ENCODE measurements at places on chromosomes 13 and 19. TPM values are rescaled to one million over a fixed set of nuclear protein-coding genes. Genes with fewer than 3 reads are reported as not detected.

DNA sequence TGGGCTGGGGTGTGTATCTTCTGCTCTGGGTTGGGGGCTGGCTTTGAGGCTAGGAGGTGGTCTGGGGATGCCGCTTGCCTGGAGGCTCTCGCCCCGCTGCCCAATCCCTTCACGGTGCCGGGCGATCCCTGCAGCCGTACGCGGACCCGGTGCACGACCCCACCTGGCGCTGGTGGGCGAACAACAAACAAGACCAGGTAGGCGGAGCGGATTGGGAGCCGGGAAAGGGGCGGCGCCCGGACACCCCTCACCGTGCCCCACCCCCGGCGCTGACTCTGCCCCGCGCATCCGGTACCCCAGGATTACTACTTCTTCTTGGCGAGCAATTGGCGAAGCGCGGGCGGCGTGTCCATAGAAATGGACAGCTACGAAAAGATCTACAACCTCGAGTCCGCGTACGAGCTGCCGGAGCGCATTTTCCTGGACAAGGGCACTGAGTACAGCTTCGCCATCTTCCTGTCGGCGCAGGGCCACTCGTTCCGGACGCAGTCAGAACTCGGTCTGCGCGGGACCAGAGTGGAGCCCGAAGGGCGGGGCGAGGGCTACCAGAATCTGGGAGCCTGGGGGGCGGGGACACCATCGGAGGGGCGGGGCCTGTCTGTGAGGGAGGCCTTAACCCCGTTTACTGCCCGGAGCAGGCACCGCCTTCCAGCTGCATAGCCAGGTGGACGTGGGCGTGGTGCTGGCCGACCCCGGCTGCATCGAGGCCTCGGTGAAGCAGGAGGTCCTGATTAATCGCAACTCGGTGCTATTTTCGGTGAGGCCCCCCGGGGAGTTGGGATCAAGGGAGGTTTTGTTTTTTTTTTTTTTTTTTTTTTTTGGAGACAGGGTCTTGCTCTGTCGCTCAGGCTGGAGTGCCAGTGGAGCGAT, 12.1 kb upstream of the PSMD8 start:
- peak; percentile 86 for DNase-seq
- H3K4me1 ChIP-seq, result peaks cover 16% of the 10 kb centered on the region
- H3K4me3 ChIP-seq, result peak overlapping the region; percentile 66
- H3K36me3 ChIP-seq, result no peaks in the 10 kb centered on the region

HOMER3 gene
- 74.7 TPM for total RNA-seq

DNA sequence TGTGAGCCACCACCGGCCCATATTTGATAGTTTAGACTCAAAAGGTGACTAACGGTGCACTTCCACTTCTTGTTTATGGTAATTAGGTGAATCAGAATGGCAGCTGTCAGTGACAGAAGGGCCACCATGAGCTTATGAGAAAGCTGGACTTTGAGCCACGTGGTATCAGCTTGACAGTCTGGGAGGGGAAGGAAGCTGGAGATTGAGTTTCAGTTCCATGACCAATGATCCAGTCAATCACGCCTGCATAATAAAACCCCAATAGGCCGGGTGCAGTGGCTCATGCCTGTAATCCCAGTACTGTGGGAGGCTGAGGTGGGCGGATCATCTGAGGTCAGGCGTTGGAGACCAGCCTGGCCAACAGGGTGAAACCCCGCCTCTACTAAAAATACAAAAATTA, 8.2 kb downstream of the EID2B start:
- no peak for DNase-seq
- no peak overlapping the region for H3K4me3 ChIP-seq
- H3K27ac ChIP-seq, result no peak overlapping the region
- H3K27me3 ChIP-seq, result no peaks in the 10 kb centered on the region

DNA sequence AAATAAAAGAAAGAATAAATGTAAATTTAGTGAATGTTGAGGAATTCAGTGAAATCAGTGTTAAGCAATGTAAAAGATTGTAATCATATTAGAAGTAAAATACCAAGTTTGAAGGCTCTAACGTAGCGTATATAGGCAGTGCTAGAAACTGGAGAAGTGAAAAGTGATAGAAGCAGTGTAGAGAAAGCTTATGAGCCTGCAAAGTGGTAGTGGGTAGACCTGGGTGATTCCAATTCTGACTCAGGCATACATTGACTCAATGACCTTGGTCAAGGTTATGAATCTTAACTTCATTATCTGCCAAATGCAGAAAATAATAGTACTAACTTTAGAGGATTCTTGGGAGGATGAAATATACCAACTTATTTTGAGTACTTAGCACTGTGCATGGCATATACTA, 4.1 kb downstream of the SLC10A2 start:
- H3K4me3 ChIP-seq, result no peak overlapping the region
- H3K36me3 ChIP-seq, result no peaks in the 10 kb centered on the region
- DNase-seq, result no peak
- no peak overlapping the region for H3K27ac ChIP-seq
- no peaks in the 10 kb centered on the region for H3K27me3 ChIP-seq
- H3K4me1 ChIP-seq, result no peaks in the 10 kb centered on the region

Data from stomach (tissue), 19 donors.